Neural crest cell (in vitro differentiated cells): ENCODE measurements at places on chromosomes 3 and 15. TPM values are rescaled to one million over a fixed set of nuclear protein-coding genes. Genes with fewer than 3 reads are reported as not detected.

GRCh38 chr3:79038057-79038456, 729.7 kb downstream of the ROBO1 start:
- no peak overlapping the region for H3K4me3 ChIP-seq
- DNase-seq: no peak
- no peaks in the 10 kb centered on the region for H3K36me3 ChIP-seq

DNA sequence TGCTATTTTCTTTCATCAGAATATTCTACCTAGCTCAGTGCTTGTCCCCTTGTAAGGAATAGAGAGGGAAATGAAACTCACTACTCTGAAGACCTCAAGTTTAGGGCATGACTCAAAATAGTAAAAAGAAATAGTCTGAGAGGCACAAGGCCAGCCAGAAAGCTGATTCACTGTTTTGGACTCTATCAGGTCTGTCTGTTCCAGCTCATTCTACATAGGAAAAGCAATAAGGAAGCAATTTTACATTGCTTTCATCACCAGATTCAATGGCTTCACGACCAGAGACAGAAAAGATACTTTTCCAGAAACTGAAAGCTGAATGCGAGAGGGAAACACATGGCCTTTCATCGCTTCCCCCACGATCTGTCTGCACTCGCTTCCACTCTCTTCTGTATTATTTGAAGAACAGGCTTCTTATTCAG, 276.0 kb downstream of the GBE1 start:
- no peak for DNase-seq
- H3K27ac ChIP-seq: no peak overlapping the region
- no peaks in the 10 kb centered on the region for H3K27me3 ChIP-seq
- H3K4me1 ChIP-seq: no peaks in the 10 kb centered on the region
- no peak overlapping the region for H3K4me3 ChIP-seq
- peaks cover 3% of the 10 kb centered on the region for H3K36me3 ChIP-seq

CPLX3 gene
- total RNA-seq: not detected in 2 replicates

GRCh38 chr3:143812481-143812880, 35.8 kb downstream of the SLC9A9 start:
- no peak for DNase-seq
- H3K27ac ChIP-seq: no peak overlapping the region
- peaks cover 4% of the 10 kb centered on the region for H3K4me1 ChIP-seq
- H3K27me3 ChIP-seq: no peaks in the 10 kb centered on the region

GRCh38 chr3:141909408-141909807, 33.0 kb downstream of the ATP1B3 start:
- no peaks in the 10 kb centered on the region for H3K4me1 ChIP-seq
- H3K4me3 ChIP-seq: no peak overlapping the region
- peak overlapping the region; percentile 63 for H3K27ac ChIP-seq
- H3K27me3 ChIP-seq: no peaks in the 10 kb centered on the region
- H3K36me3 ChIP-seq: peaks cover 35% of the 10 kb centered on the region
- no peak for DNase-seq

DNA sequence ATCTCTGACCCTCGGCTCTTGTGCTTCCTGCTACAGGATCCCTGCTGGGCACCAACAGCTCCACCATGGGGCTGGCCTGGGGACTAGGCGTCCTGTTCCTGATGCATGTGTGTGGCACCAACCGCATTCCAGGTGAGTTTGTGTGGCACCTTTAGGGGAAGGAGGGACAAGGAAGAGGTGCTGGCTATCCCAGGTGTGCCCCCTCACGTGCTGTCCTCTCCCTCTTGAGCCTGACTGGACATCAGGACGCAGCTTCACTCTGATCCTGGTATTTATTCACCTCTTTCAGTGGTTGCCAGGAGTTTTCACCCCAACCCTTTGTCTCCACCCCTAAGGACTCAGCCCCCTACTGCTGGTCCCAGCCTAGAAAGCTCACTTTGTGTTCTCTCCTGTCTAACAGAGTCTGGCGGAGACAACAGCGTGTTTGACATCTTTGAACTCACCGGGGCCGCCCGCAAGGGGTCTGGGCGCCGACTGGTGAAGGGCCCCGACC, 960 bp downstream of the THBS1 start:
- H3K27me3 ChIP-seq: peaks cover 23% of the 10 kb centered on the region
- peaks cover 5% of the 10 kb centered on the region for H3K36me3 ChIP-seq
- peak overlapping the region; percentile 85 for H3K4me3 ChIP-seq
- peaks cover 34% of the 10 kb centered on the region for H3K4me1 ChIP-seq
- no peak overlapping the region for H3K27ac ChIP-seq
- DNase-seq: peak; percentile 13
